ENCODE measurements at places on chromosomes 3 and 15.

DNA sequence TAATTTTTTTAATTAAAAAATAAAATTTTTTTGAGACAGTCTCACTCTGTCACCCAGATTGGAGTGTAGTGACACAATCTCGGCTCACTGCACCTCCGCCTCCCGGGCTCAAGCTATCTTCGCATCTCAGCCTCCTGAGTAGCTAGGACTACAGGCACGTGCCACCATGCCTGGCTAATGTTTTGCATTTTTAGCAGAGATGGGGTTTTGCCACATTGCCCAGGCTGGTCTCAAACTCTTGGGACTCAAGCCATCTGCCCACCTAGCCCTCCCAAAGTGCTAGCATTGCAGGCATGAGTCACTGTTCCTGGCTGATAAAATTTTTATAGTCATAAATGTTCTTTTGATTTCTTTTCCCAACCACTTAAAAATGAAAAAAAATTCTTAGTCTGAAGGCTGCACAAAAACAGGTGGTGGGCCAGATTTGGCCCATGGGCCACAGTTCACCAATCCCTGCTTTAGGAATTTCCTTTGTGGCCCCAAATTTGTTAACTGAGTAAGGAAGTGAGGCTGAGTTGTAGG lies 9.2 kb downstream of the UBA5 start:
- no peak for DNase-seq

DNA sequence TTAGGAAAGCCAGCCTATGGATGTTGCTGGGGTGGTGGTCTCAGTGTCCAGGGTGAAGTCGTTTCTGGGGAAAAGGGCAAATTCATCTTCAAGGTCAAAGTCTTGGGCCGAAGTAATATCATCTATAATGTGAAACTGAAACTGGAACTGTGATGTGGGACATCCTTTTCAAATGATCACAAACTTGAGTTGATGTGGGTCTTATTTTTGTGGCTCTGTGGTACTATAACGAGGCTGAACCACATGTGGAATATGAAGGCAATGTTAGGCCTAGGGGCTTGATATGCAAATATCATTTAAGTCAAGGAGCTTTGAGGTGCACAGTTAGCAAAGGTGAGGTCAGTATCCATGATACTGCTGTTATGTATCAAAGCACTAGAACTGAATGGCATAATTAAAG lies 1.5 kb upstream of the CD200R1L start:
- DNase-seq = no peak

DNA sequence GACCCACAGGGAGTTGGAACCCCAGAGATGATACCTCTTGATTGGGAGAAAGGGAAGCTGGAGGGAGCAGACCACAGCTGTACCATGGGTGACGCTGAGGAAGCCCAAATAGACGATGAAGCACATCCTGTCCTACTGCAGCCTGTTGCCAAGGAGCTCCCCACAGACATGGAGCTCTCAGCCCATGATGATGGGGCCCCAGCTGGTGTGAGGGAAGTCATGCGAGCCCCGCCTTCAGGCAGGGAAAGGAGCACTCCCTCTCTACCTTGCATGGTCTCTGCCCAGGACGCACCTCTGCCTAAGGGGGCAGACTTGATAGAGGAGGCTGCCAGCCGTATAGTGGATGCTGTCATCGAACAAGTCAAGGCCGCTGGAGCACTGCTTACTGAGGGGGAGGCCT lies 201.1 kb downstream of the AKAP13 start:
- no peak for DNase-seq

DNA sequence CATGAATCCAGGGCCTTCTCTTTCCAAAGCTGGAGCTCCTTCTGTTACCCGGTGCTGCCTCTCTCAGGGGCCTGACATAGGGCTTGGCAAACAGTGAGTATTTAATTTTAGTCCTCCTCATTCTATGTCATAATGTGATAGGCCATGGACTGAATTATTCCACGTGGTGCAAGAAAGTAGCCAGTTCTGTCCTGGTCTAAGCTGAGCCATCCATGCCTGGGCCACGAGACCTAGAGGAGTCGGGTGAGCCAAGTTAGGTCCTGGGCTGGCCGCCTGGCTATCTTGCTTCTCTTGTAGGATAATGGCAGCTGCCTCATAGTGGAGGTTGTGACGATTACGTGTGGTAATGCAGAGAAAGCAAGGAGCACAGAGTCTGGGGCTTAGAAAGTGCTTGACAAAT lies 170.6 kb downstream of the FAM43A start:
- no peak for DNase-seq

- no peak for DNase-seq
Measured at GRCh38 chr3:23580096-23580713, 225.6 kb upstream of the UBE2E1 start.

- no peak for DNase-seq
Measured at GRCh38 chr3:194572143-194572789, 61.0 kb downstream of the TMEM44 start.

DNA sequence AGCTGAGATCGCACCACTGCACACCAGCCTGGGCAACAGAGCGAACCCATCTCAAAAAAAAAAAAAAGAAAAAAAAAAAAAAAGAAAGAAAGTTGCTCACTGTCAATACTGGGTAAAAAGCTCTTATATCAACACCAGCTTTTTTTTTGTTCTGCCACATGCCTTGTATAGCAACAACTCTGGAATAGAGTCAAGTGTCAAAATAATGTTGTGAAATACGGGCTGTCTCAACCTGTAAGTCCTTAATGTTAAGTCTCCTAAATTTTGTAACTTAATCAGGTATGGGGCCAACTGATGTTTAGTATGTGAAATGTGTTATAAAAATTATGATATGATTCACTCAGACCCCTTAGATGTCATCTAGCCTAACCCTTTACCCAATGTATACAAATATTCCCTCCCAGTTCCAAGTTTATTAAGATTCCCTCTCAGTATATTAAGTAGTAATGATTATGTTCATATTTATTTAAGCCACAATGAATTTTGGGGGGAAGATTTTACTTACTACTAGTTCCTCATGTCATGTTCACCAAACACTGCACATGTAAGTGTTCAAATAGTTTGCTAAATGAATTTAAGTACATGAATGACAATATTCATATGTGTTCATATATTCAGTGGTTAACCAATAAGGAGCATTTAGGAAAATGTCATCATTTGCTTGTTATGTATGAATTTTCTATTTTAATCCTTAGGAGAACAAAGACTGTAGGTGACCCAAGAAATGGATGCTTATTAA lies 52.2 kb downstream of the GPR160 start:
- DNase-seq = no peak

- DNase-seq = no peak
Measured at GRCh38 chr15:31389576-31389975, 62.9 kb downstream of the KLF13 start.

- no peak for DNase-seq
Measured at GRCh38 chr3:177453451-177453844, 256.2 kb upstream of the TBL1XR1 start.

DNA sequence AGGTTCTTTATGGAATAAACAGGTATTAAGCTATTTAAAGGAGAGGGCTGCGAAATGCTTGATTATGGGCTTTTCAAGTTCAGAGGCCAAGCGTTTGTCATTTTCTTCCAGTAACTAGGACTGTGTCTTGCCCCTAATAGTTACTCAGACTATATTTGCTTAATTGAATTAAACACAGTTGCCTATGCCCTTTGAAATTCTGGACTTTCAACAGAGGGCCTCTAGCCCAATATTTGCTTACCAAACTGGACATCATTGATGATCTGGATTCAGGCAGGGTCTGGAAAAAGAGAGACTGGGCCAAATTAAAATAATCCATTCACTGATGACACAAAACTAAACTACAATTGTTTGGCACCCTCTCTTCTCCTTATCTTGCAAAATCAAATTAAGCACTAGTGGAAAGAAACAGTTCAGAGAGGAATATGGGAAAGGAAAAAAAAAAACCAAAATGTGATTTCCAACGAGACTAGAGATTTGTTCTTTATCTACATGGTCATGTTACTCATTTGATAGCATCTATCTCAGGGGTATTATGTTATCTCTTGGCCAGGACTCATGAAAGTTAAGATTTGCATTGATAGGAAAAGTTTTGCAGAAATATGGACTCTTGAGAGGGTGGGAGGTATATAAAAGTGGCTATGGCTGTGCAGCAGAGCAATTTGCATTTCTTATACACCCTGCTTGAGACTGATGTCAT lies 75.1 kb upstream of the TSEN2 start:
- DNase-seq = no peak

GRCh38 chr15:61159901-61160300 lies 69.2 kb downstream of the RORA start:
- DNase-seq = no peak

DNA sequence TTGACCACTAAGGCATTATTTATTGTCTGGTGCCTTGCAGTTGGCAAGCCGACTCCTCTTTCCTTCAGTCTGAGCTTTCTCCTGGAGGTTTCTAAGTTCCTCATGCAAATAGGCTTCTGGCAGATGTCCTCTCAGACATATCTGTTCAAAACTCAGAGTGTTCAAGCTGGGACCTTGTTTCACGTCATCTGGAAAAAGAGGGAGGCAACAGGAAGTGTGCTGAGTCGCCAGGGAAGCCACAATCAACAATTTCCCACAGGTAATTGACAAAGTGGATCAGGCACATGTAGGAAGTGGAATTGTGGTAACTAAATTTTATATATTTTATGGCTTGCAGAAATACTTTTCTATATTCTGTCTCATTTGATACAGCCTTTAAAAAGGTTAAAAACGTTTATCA lies 14.6 kb downstream of the SCG5 start:
- DNase-seq = no peak

DNA sequence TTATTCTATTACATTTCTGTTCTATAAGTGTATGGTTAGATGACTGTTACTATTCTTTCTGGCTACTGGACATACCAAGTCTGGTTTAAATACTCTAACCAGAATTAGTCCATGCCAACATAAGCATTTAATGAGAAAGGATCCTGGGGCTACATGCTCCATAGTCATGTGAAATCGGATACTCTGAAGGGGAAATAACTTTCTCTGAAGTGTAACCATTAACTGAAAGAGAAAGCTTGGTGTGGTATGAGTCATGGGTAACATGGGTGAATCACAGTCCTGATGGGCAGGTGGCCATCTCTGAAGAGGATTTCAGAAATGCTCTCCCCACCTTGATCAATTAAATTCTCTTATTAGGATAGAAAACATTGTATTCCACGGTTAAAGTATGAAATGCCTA lies 69.4 kb downstream of the FHIT start:
- DNase-seq = no peak

DNA sequence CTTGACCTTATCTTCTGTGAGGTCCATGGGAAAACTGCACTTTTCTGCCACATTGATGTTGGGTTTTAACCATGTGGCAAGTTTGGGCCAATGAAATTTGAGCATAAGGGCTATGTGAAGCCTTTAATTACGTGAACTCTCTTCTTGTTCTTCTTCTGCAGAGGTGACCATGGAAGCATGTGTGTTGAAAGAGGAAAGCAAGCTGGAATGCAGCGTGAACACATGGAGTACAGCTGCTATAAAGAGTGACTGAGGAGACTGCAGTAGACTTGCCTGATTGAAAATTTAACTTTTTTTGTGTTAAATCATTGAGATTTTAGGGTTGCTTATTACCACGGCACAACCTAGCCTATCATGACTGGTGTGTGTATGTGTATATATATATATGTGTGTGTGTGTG lies 347.3 kb downstream of the ZIC1 start:
- no peak for DNase-seq

DNA sequence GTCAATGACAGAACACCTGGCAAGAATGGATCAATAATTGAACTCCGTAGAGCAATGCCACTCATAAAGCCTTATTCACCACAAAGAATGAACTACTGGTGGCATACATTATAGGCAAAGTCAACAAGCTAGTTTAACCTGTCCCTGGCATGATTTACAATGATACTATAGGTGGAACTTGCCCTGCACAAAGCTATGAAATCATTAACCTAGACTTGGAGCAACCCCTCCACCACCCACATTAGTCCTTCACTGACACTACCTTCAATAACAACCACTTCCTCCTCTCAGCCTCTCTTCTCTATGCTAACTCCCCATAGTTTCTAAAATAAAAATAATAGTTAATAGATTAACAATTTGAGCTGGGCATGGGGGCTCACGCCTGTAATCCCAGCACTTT lies 54.4 kb downstream of the ACAP2 start:
- DNase-seq = no peak

DNA sequence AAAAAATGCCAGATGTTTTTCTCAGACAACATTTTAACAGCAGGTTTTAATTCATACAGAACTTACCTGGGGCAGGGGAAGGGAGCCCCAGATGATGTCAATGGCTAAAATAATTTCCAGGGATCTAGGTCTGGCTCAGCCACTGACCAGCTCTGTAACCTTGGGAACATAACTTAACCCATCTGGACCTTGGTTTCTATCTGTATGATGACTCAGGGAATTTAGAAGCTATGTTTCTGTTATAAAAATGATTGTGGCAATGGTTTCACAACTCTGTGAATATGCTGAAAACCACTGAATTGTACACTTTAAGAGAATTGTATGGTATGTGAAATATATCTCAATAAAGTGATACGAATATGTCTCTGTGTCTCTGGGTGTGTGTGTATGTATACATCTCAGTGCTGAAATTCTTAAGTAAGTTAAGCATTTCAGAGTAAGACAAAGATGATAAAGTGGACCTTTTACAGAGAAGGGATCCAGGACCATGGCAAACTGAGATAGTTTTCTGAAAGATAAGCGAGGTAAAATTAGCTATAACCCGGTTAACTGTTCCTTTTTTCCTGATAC lies 2.9 kb downstream of the SH3GL3 start:
- no peak for DNase-seq

DNA sequence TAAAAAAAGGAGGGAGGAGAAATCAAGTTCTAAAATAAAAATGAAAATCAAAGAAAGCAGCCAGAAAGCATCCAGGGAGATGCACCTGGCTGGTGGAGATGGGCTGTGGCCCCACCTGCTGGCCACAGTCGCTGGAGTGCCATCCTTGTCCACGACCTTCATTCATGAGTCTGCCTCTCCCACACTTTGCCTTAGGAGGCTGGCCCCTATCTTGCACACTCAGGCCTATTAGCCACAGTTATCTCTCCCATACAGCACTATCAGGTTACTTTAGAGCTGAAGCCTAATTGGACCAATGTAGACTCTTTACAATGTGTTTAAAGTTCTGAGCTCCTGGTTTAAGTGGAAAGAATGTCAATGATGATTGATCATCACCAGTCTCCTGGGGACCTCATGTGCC lies 392.0 kb upstream of the RORA start:
- DNase-seq = no peak

DNA sequence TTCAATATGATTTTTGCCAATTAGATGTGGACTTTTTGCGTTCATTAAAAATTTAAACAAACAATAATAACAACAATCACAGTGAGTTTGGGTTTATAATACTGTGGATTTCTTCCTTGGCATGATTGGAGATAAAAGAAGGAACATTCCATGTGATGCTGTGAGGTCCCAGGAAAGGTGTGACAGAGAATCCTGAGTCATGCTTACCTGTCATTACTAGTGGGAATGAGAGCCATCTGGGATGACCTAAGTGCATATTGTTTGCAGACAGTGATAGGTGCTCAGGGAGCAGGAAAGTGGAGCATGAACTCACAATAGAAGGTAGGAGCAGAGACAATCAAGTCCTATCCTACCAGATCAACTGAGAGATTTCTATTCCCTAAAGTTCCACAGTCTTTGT lies 766.5 kb upstream of the CFAP20DC start:
- no peak for DNase-seq

Data from activated gamma-delta T cell treated with anti-CD3 and anti-CD28 coated beads, Interleukin-2, amount 50 U/mL, for 16 hours (primary cell).